ENCODE measurements at places on chromosomes 5 and 9.

DNA sequence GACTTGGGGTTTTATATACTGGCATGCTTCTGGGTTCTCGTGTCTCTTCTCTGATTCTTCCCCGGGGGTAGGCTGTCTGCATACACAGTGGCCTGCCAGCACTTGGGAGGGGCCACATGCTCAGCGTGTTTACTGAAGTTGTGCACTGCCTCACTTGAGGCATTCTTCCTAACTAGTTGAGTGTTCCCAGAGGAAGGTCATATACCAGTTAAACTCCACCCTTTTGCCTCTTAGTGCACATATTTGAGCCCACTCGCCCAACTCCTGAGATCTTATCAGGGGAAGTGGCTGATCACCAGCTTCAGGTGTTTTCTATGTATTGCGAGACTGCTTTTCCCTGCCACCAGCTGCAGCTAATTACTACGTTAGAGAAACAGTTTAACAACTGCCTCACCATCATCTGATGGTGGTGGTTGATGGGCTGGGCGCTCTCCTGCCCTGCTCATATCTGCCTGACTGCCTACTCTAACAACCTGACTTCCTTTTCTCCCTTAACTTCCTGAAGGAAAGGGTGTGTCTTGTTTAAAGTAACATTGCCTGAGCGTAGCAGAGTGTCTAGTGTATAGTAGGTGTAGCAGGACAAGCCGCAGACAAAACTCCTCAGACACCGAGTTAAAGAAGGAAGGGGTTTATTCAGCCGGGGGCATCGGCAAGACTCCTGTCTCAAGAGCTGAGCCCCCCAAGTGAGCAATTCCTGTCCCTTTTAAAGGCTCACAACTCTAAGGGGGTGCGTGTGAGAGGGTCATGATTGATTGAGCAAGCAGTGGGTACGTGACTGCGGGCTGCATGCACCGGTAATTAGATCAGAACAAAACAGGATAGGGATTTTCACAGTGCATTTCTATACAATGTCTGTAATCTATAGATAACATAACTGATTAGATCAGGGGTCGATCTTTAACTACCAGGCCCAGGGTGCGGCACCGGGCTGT, 60.1 kb upstream of the CLINT1 start:
- peak; percentile 0 for DNase-seq

DNA sequence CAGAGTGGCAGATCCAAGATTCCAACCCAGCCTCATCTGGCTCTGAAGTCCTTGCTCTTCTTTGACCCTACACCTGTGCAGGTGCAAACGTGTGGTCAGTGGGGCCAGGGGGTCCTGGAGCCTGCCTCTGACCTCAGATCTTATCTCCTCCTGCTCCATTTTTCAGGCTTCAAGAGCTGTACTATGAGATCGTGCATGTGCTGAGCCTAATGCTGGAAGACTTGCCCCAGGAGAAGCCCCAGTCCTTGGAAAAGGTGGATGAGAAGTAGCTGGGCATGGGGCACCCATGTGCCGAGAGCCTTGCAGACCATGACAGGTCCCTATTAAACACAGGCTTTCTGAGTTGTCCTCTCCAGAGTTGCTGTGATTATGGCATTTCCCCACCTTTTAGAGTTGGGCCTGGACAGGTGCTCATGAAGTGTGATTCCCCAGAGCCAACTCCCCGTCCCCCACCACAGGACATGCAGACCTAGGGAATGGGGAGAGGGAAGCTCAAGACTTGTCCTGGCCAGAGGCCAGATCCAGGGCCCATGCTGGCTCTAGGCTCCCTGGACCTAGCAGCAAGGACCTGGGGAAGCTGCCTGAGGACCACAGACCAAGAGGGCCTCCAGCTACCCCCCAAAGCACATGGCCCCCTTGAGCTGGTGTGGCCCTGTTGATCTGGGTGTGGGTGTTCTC, 22.5 kb downstream of the PITX1 start:
- DNase-seq: no peak

GRCh38 chr9:74770508-74771261, 117.0 kb downstream of the TRPM6 start:
- DNase-seq: peak; percentile 2

DNA sequence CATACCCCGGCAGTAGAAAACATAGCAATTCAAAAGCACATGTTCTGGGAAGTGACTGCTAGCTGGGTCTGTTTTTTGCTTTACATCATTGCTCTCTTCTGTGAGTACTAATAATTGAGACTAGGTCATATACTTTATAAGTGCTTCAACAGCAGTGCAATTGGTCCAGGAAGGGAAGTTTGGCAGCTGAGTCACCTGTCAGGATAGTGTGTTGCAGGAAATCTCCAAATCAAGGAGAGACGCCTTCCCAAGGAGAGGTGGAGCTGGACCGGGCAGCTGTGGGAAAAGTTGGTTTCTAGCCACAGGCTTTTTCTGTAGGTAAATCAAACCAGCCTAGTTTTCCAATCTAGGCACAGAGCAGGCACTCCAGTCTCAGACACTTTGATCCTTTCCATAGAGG, 330.1 kb downstream of the ENC1 start:
- no peak for DNase-seq

GRCh38 chr5:133052317-133053175, 733 bp downstream of the HSPA4 start:
- peak; percentile 24 for DNase-seq

DNA sequence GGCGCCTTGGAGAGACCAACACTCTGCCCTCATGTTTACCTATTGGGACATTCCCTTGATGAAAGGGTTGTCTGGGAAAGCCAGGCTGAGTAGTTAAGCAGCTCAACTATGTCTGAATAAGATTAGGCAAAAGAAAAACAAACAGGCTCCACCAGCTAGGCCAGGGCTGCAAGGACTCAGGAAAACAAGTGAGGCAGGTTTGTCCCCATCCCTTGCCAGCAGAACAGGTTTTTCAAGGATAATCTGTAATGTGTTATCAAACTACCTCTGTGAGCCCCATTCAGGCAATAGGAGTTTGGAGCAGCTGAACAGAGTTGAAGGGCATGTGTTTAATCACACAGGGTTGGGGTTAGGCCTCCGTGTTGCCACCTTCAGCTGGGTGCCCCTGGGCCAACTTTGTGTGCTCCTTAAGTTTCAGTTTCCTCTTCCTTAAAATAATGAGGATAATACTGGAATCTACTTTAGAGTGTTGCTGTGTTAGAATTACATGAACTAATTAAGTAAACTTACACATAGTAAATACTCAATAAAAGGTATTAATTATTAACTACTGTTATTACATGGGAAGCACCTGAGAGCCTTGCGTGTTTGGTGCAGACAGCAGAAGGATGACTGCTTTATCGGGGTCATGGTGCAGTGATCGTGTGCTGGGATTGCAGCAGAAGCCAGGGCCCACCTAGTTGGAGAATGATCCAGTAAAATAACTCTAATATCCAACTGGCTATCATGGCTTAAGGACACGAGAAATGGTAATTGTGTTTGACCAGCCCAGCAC, 72.1 kb upstream of the ATP10B start:
- no peak for DNase-seq

DNA sequence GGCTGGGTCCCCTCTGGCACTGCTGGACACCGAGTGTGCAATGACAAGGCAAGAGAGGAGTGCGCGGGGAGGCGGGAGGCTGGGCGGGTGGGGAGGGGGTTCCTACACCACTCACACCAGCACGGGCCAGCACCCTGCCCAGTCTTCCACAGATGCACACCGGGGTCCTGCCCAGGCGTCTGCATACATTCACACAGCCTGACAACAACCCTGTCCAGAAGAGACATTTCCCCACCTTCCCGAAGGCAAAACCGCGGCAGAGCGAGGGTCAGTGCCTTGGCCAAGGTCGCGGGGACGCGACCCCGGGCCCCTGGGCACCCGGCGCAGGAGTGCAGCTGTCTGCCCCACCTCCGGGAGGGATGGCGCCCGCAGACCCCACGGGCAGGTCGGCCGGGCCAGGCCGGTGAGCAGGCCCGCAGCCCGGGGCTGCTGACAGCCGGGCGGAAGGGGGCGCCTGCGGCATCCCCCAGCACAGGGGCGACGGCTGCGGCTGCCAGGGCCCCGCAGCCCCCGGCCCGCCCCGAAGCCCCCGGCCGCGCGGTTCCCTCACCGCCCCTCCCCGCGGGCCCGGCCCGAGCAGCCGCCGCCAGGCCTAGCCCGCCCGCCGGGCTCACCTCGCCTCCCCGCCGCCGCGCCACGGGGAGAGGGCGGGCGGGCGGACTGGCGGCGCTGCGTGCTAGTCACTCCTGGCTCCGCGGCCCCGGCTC, 496 bp downstream of the MAPK9 start:
- DNase-seq: no peak

GRCh38 chr5:90347462-90347861, 62.1 kb downstream of the CETN3 start:
- no peak for DNase-seq

DNA sequence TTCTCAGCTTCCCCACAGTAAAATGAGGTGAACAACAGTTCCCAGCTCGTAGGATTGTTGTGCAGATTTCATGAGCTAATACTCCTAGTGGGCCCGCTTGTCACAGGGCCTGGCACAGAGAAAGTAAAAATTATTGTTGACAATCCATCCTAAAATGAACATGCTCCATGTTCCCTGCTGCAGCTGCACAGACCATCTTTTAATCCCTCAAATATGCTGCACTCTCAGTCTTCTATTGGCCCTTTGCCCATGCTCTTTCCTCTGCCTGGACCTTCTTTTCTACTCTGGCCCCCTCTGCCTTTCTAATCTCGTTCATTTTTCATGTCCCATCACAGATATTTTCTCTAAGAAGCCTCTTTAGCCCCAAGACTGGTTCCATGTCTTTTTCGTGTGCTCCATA, 117.7 kb upstream of the NR3C1 start:
- no peak for DNase-seq

- no peak for DNase-seq
These were observed at the start of gene CTNND2 for GRCh38 chr5:11904265-11904906. Gene CTNND2, minus strand, starts transcription at chr5:11904446. Its CDS starts 593 bp downstream, at chr5:11903853.

GRCh38 chr5:150286820-150287219, 2.8 kb downstream of the CAMK2A start:
- DNase-seq: no peak

GRCh38 chr9:91714020-91714806, 235.8 kb downstream of the ROR2 start:
- no peak for DNase-seq

GRCh38 chr9:2745560-2746380, 28.5 kb downstream of the KCNV2 start:
- no peak for DNase-seq

DNA sequence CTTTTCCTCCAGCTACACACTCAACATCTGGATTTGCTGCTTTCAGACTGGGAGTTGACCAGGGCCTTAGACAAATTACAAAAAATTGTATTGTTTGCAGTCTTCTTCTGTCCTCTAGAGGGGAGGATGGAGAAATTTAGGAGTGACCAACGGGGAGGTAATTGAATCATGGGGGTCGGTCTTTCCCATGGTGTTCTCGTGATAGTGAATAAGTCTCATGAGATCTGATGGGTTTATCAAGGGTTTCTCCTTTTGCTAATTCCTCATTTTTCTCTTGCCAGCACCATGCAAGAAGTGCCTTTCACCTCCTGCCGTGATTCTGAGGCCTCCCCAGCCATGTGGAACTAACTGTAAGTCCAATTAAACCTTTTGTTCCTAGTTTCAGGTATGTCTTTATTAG, 4.2 kb downstream of the IFNA8 start:
- no peak for DNase-seq

- no peak for DNase-seq
These were observed 23.4 kb upstream of the ANKRD18A start for GRCh38 chr9:38643815-38644173.

DNA sequence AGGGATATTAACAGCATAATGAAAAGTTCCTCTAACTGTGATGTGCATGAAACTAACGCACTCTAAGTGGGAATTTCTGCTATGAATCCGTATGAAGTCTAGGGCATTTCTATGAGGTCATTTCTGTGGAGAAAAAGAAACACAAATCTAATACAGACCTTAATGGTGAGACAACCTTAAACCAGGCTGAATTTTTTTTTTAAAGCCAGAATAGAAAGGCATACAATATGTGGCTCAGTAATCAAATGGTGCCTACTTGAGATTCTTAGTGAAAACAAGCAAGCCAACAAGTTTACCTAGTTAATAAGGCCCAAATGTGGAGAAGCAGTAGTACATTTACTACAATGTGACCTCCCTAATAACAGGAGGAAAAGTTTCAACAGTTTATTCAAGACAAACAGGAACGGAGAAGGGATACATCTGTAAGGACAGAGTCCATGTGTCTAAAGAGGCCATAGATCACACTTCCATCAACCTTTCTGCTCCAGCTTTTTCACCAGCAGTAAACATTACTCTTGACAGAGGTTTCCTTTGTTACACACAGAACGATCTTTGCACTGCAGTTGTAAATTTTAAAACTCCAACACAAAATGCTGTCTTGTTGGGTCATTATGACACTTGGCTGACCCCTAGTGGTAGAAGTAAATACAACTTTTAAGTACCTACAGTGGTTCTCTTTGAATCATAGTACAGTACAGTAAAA, 26.2 kb downstream of the CARNMT1 start:
- no peak for DNase-seq

- DNase-seq: no peak
These were observed 34.8 kb upstream of the PRDM12 start for GRCh38 chr9:130629443-130630070.

DNA sequence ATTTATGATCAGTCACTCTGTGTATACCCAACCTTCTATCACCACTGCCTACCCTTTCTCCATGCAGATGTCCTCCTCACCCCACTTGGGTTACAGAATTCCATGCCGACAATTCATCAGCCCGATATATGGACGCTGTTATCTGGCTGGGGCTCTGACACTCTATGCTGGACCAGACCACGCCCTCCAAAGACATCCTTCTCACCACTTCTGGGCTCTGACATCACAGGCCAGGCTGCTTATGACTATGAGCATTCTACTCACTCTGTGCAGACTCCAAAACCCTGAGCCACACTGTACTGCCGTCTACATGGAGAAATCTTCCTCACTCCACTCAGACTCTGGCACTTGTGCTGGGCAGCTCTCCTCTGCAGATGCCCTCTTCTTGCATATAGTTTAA, 7.6 kb upstream of the AK3 start:
- DNase-seq: no peak

- no peak for DNase-seq
These were observed 320.9 kb upstream of the KLF4 start for GRCh38 chr9:107810461-107810961.

DNA sequence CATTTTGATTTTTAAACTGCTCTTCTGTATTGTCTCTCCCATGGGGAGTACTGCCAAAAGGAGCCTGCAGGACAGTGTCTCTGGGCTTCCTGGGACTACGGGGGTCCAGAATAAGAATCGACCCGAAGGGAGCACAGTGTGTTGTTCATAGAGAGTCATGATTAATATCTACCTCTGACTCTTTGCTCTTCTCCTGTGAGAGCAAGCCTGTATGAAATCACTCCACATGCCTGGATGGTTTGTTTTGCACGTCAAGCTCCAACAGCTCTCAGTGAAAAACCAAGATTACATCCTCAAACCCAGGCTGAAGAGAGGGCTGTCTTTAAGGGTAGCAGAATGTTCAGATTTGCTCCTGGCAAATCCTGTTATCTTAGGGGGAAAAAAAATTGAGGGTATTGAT, 1860.0 kb upstream of the WWC1 start:
- no peak for DNase-seq

- no peak for DNase-seq
These were observed 57.1 kb downstream of the TBCA start for GRCh38 chr5:77718934-77719610.

- DNase-seq: no peak
These were observed 293.8 kb downstream of the CWC27 start for GRCh38 chr5:65062469-65063083.

Measured in stimulated activated CD4-positive, alpha-beta T cell treated with anti-CD3 and anti-CD28 coated beads, TNF-alpha, amount 100 ng/mL, for 24 hours (primary cell).